Activated T-cell treated with anti-CD3 and anti-CD28 coated beads, Interleukin-2, amount 50 U/mL, for 72 hours (primary cell): ENCODE measurements at places on chromosomes 4 and X. TPM values are rescaled to one million over a fixed set of nuclear protein-coding genes. Genes with fewer than 3 reads are reported as not detected.

- H3K27ac ChIP-seq, result no peak overlapping the region
- H3K4me1 ChIP-seq, result peaks cover 28% of the 10 kb centered on the region
- H3K4me3 ChIP-seq, result no peak overlapping the region
Observed at GRCh38 chr4:152431784-152432183, 104.1 kb downstream of the FBXW7 start.

DNA sequence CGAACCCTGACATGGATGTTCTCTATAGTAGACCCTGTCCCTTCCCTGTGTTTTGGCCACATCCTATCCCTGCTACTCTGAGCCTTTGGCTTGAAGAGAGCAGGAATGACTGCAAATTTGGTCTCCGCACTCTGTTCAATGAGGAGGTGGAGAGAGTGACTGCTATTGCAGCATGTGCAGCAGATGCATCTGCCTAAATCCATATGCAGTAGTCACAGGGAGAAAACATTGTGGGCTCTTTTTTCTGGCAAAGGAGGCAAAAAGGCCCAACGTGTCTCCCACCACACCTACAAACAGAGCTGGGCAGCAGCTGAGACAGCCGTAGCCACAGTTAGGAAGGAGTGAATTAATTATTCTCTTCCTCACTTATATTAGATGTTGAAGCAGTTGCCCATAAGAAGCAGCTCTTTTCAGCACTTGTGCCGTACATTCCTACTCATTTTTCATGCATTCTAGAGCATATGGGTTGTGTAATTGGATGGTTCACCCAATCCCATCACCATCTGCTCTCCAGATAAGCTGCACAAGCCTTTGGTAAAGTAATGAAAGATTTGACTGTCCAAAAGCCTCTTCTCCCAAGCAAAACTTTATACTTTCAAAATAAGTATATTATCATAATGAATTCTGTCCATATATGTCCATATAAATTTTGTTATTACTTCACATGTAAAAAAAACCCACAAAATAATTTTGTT lies 147.9 kb upstream of the FAM47A start:
- H3K36me3 ChIP-seq, result no peaks in the 10 kb centered on the region
- DNase-seq, result no peak
- H3K27me3 ChIP-seq, result no peaks in the 10 kb centered on the region
- H3K4me1 ChIP-seq, result no peaks in the 10 kb centered on the region

DNA sequence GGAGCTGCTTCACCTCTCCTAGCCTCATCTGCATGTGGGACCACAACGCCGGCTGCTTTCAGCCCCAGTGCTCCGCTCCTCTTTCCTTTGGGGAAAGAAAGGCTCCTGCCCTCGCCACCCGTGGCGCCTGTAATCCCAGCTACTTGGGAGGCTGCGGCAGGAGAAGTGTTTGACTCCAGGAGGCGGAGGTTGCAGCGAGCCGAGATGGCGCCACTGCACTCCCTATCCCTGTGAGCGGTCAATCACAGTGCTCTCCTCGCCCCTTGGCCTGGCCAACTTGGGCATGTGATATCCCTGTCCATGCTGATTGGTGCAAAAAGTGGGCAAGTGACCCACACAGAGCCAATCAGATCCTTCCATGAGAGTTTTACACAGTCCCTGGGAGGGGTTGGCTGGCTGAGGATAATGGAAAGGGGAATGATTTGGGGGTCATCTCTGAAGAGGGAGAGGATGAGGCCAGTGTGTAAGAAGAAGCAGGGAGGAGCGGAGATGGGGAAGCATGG lies 56.2 kb downstream of the WFS1 start:
- no peaks in the 10 kb centered on the region for H3K4me1 ChIP-seq
- H3K4me3 ChIP-seq, result no peak overlapping the region
- no peak overlapping the region for H3K27ac ChIP-seq
- H3K27me3 ChIP-seq, result peaks cover 49% of the 10 kb centered on the region

- H3K27me3 ChIP-seq, result no peaks in the 10 kb centered on the region
- H3K27ac ChIP-seq, result no peak overlapping the region
- H3K36me3 ChIP-seq, result no peaks in the 10 kb centered on the region
- H3K4me3 ChIP-seq, result no peak overlapping the region
- DNase-seq, result no peak
- H3K4me1 ChIP-seq, result no peaks in the 10 kb centered on the region
Observed at GRCh38 chr4:8343967-8344331, 74.4 kb downstream of the HTRA3 start.

GRCh38 chr4:110967936-110968335 lies 345.1 kb upstream of the PITX2 start:
- H3K36me3 ChIP-seq, result no peaks in the 10 kb centered on the region
- no peaks in the 10 kb centered on the region for H3K27me3 ChIP-seq
- no peaks in the 10 kb centered on the region for H3K4me1 ChIP-seq
- H3K4me3 ChIP-seq, result no peak overlapping the region
- DNase-seq, result no peak

GRCh38 chrX:49064303-49064702 lies 5.5 kb downstream of the CCDC120 start:
- H3K27me3 ChIP-seq, result no peaks in the 10 kb centered on the region
- H3K4me3 ChIP-seq, result no peak overlapping the region
- no peak overlapping the region for H3K27ac ChIP-seq
- H3K36me3 ChIP-seq, result no peaks in the 10 kb centered on the region
- DNase-seq, result no peak

GRCh38 chrX:39226251-39226650 lies 425.0 kb downstream of the MID1IP1 start:
- H3K27me3 ChIP-seq, result peaks cover 19% of the 10 kb centered on the region
- H3K4me3 ChIP-seq, result no peak overlapping the region
- no peak overlapping the region for H3K27ac ChIP-seq
- peaks cover 3% of the 10 kb centered on the region for H3K4me1 ChIP-seq
- H3K36me3 ChIP-seq, result no peaks in the 10 kb centered on the region

DNA sequence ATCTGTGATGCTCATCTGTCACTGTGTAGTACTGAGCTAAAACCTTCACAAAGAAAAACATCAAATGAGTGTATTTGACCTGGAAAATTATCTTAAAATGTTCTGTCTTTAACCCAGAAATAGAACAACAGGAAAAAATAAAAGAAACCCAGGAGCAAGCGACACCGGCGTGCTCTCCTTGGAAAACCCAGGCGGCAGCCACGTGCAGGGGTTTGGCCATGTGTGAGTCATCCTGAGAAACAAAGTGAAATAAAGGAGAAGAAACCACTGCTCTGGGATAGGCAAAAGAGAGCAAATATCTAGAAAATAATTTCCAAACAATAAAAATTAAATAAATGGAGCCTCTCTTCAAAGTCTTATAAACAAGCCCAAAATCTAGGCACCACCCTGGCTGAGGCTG lies 20.0 kb upstream of the TMEM128 start:
- no peak overlapping the region for H3K4me3 ChIP-seq
- H3K36me3 ChIP-seq, result peaks cover 22% of the 10 kb centered on the region
- no peak for DNase-seq
- H3K4me1 ChIP-seq, result no peaks in the 10 kb centered on the region
- peak overlapping the region; percentile 61 for H3K27ac ChIP-seq

- DNase-seq, result no peak
- H3K27ac ChIP-seq, result no peak overlapping the region
- H3K4me3 ChIP-seq, result no peak overlapping the region
- H3K36me3 ChIP-seq, result no peaks in the 10 kb centered on the region
- no peaks in the 10 kb centered on the region for H3K4me1 ChIP-seq
Observed at GRCh38 chrX:15998350-15998749, 125.0 kb upstream of the GRPR start.

GRCh38 chr4:59057804-59058203 lies 1947.6 kb upstream of the IGFBP7 start:
- H3K27me3 ChIP-seq, result no peaks in the 10 kb centered on the region
- no peaks in the 10 kb centered on the region for H3K4me1 ChIP-seq
- H3K36me3 ChIP-seq, result no peaks in the 10 kb centered on the region
- DNase-seq, result no peak

- no peak for DNase-seq
- H3K27ac ChIP-seq, result no peak overlapping the region
- no peaks in the 10 kb centered on the region for H3K27me3 ChIP-seq
- no peak overlapping the region for H3K4me3 ChIP-seq
- no peaks in the 10 kb centered on the region for H3K4me1 ChIP-seq
Observed at GRCh38 chrX:28946846-28947245, 359.6 kb downstream of the IL1RAPL1 start.

DNA sequence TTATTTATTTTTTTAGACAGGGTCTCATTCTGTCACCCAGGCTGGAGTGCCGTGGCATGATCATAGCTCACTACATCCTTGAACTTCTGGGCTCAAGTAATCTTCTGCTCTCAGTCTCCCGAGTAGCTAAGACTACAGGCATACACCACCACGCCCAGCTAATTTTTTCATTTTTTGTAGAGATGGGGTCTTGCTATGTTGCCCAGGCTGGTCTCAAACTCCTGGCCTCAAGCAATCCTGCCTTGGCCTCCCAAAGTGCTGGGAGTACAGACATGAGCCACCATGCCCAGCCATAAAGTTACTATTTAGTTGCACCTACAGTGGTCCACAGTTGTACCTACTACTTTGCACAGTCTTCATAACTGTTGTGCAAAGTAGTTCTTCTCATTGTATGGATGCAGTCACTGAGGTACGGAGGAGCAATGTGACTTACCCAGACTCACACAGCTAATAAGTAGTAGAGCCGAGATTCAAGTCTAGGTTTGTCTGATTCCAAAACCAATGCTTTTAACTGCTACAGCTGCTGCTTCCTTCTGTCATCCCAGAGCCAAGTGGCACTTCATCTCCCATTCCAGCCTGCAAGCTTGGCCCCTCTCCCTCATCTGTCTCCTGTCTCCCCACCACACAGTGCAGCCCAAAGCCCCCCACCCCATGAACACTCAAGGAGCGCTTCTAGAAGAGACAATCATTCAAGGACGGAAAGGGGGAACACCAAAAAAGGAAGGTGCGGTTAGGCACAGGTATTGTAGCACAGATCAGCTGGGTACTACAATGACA lies 24.0 kb upstream of the IQSEC2 start:
- no peaks in the 10 kb centered on the region for H3K36me3 ChIP-seq
- DNase-seq, result no peak
- H3K4me3 ChIP-seq, result no peak overlapping the region

Gene MAGEA11
- total RNA-seq, result not detected

Gene DNASE1L1
- total RNA-seq, result 11.4 TPM

Gene MSMO1
- total RNA-seq, result 23.7 TPM

Gene ERAS
- not detected for total RNA-seq

Gene ARMCX2
- total RNA-seq, result 10.0 TPM

Gene SLC10A4
- not detected for total RNA-seq

Gene FGFRL1
- 15.9 TPM for total RNA-seq

Gene PARM1
- total RNA-seq, result 0.19 TPM

Gene DUX4
- not detected for total RNA-seq
